Heart right ventricle (tissue), 16 donors: ENCODE measurements at places on chromosomes 1 and 21. TPM values are rescaled to one million over a fixed set of nuclear protein-coding genes. Genes with fewer than 3 reads are reported as not detected.

SMCP gene
- total RNA-seq, result not detected

DNA sequence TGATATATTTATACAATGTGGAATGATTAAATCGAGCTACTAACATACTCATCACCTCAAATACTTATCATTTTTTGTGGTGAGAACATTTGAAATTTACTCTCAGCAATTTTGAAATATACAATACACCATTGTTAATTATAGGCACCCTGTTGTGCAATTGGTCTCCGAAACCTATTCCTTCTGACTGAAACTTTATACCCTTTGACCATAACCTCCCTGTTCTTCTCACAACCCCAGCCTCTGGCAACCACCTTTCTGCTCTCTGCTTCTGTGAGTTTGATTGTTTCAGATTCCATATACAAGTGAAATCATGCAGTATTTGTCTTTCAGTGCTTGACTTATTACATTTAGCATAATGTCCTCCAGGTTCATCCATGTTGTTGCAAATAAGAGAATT lies 49.5 kb downstream of the SETD4 start:
- DNase-seq, result no peak

- DNase-seq, result no peak
Measured at GRCh38 chr1:211537253-211537652, 41.7 kb downstream of the SLC30A1 start.

PTPN22 gene
- total RNA-seq, result 0.53 TPM

- DNase-seq, result peak; percentile 63
Measured at GRCh38 chr1:116724765-116725375, 29.4 kb upstream of the CD2 start.

CCNL2 gene
- 47.5 TPM for total RNA-seq

- no peak for DNase-seq
Measured at GRCh38 chr1:31429583-31429982, 16.6 kb downstream of the SERINC2 start.

DNA sequence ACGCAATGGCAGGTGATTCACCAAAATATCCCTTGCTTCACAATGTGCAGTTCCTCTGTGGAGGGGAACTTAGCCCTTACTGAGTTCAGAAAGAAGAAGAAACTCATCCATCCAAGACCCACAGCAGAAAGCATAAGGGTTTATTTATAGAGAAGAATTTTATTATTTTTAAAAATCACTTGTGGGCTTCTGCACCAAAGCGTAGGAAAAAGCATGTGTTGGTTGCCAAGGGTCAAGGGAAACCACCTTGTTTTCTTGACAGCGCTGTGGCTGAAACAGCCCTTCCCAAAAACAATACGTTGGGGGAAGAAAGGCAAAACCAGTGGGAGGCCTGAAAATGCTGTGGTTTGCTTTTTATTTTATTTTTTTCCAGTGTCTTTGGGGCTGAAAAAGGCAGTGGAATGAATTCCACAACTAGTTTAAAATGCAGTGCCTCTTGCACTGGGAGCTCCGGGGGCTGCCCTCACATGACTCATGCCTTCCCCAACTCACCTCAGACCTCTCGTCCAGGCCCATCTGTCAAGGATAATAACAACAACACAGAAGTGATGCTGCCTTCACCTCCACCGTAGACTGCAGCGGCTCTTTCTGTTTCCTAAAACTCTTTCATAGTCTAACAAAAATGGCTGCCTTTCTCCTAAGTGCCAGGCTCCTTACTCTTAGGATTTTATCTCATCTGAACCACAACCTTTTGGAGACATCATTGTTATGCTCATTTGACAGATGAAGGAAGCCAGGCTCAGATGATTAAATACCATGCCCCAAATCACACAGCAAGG lies 224.2 kb upstream of the JUN start:
- no peak for DNase-seq

DNA sequence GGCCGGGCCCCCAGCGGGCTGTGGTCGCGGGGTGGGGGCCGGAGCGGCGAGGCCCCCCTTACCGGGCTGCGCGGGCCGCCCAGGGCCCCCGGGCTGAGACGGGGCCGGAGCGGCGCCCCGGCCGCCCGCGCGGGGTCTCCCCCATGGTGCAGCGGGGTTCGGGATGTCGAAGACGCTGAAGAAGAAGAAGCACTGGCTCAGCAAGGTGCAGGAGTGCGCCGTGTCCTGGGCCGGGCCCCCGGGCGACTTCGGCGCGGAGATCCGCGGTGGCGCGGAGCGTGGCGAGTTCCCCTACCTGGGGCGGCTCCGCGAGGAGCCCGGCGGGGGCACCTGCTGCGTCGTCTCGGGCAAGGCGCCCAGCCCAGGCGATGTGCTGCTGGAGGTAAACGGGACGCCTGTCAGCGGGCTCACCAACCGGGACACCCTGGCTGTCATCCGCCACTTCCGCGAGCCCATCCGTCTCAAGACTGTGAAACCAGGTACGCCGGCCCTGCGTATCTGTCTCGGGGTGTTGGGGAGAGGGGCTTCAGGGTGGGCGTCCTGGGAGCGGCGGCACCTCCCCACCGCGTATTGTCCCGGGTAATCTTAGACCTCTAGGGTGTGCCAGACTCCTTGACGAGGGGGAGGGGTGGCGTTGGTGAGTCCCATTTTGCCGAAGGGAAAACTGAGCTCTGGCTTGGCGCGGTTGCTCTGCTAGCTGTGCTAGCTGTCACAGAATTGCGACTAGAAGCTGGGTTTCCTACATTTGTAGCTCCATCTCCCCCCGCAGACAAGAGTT lies 745 bp downstream of the MAGI3 start:
- DNase-seq, result peak; percentile 28

GRCh38 chr1:231188768-231189167 lies 26.9 kb downstream of the TRIM67 start:
- DNase-seq, result no peak

DNA sequence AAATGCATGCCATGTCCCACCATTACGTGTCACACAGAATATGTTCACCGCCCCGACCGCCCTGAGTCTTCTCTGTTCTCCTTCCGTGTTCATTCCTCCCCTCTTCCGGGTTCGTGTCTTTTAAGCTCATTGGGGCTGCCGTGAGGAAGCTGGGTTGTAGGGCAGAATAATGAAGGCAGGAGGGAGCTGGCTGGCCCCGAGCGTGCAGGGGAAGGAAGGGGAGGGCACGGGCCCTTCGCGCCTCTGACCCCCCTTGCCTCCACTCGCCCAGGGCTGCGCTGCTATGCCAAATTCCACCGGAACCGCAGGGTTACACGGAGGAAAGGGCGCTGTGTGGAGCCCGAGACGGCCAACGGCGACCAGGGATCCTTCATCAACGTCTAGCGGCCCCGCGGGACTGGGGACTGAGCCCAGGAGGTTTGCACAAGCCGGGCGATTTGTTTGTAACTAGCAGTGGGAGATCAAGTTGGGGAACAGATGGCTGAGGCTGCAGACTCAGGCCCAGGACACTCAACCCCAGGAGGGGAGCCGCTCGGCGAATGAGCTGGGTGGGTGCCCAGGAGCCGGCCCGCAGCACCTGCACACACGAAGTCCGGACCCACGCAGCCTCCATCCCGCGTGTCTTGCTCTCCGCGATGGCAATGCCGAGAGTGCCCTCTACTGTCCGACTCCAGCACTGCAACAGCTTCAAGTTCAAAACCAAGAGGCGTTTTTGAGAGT lies 16.5 kb upstream of the AGTRAP start:
- DNase-seq, result peak; percentile 84

GRCh38 chr1:229665912-229666558 lies 40.0 kb downstream of the URB2 start:
- DNase-seq, result no peak

CNIH3 gene
- 1.0 TPM for total RNA-seq

FCRL1 gene
- total RNA-seq, result not detected

- no peak for DNase-seq
Measured at GRCh38 chr1:48810740-48811139, 34.0 kb upstream of the BEND5 start.

CD101 gene
- 0.76 TPM for total RNA-seq

DNA sequence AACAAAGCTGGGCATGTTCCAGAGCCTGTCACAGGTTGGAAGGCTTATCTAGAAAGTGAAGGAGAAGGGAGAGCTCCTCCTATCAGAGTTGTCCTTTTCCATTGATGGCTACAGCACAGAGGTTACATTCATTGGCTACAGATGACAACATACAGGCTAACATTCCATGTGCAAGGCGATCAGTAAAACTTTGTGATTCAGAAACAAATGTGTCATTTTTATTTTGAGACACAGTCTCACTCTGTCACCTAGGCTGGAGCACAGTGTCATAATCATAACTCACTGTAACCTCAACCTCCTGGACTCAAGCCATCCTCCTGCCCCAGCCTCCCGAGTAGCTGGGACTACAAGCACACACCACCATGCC lies 32.6 kb downstream of the TRIM67 start:
- no peak for DNase-seq

DNA sequence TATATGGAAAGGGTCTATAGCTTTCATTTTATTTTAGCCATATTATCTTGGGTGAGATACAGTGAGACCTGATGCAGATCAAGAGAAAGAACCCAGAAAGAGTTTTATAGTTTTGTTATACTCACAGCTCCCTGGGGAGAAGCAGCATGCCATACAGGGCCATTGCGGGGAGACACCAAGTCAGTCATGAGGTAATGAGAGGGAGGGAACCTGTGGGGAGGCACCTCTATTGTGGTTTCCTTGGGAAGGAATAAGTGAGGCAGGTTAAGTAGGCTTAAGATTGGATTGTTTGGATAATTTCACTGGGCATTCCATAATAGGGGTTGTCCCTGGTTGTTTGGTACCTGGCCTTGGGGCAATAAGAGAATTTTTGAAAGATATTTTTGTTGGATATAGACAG lies 19.7 kb downstream of the AXDND1 start:
- no peak for DNase-seq

GRCh38 chr1:1342584-1343115 lies 6.6 kb downstream of the DVL1 start:
- DNase-seq, result no peak

- DNase-seq, result no peak
Measured at GRCh38 chr1:73674945-73675561, 522.9 kb downstream of the LRRIQ3 start.

DNA sequence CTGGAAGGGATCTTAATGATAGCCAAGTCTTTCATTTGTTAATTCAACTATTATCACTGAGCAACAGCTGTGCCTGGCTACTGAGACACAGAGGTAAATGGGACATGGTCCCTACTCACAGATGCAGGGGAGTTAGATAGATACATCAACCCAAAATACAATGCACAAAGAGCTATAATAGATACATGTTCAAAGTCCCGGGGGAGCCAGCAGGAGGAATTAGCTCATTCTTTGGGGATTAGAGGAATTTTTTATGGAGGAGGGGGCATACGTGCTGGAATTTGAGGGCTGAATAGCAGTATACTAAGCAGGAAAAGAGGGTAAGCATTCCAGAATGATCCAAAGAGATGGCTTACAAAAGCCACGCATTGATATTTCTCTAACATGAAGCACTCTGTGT lies 34.6 kb downstream of the C8B start:
- DNase-seq, result no peak

DNA sequence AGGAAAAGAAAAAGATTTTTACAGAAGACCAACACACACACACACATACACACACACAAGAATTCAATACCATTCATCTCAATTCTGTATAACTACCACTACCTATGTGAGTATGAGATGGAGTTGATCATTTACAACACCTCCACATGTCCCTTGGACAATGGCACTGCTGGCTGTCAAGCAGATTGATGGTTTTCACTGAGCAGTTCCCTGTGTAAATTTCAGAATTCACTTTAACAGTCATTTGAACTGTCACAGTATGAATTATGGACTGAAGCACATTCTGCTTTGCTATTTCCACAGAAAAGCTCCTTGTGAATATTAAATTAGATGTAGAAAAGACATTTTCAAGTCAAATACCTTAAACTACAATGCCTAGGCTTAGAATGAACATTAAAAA lies 14.3 kb downstream of the KCNT2 start:
- DNase-seq, result no peak

GRCh38 chr1:227082999-227083746 lies 143.1 kb downstream of the COQ8A start:
- no peak for DNase-seq

DNA sequence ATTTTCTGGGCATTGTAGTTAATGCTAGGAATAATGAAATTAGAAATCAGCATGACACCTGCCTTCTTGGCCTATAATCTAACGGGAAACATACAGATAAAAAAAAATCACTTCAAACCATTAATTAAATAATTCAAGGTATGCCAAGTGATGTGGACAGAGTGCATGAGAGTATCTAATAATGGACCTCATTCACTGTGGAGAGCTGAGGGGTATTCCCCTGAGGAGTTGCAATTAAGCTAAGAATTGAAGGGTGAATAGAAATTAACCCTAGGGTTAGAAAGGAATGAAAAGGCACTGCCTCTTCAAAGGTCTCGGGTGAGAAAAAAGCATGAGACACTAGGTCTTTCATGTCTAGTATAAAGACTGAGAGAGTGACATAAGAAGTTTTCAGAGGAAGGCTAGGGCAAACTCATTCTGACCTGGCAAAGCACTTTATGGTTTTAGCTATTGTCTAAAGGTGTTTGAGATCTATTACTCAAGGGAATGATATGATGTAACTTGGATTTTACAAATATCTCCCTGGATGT lies 466.1 kb downstream of the KCNT2 start:
- no peak for DNase-seq

DNA sequence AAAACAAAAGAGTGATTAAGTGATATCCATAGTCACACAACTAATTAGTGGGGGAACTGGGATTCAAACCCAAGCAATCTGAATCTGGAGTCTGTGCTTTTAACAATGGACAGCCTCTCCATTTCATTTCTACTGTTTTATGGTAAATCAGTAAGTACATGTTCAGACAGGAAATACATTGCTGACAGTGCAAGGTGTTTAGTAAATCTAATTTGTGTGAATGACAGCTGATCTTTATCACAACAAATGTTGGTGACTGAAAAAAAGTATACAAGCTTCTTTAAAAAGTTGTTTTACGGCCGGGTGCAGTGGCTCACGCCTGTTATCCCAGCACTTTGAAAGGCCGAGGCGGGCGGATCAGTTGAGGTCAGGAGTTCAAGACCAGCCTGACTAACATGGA lies 20.6 kb downstream of the DONSON start:
- DNase-seq, result no peak

DNA sequence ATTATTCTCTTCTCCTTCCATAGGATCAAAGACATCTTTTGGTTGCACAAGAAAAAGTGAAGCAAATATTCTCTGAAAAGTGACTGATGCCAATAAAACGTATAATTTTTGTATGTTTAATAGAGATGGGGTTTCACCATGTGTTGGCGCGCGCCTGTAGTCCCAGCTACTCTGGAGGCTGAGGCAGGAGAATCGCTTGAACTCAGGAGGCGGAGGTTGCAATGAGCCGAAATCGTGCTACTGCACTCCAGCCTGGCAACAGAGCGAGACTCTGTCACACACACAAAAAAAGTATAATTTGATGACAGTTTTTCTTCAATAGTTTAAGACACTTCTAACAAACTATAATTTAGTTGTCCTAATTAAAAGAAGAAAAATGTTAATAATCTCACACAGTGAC lies 23.8 kb downstream of the ANP32E start:
- no peak for DNase-seq

- DNase-seq, result no peak
Measured at GRCh38 chr1:98221923-98222322, 301.1 kb upstream of the DPYD start.
